Stimulated activated CD8-positive, alpha-beta memory T cell treated with anti-CD3 and anti-CD28 coated beads, Interleukin-15, amount 100 ng/mL, for 4 hours (primary cell): ENCODE measurements at places on chromosomes 16 and 17.

DNA sequence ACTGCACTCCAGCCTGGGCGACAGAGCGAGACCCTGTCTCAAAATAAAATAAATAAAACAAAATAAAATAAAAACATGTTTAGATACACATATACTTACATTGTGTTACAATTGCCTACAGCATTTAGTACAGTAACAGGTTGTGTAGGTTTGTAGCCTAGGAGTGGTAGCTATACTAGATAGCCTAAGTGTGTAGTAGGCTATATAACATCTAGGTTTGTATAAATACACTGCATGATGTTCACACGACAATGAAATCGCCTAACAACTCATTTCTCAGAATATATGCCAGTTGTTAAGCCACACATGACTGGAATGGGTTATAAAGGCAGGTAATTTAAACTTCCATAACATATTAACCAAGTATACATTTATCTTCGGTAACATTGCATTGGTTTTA, 90.6 kb downstream of the TUBD1 start:
- no peak for DNase-seq

GRCh38 chr17:9020824-9021157, 519 bp upstream of the NTN1 start:
- DNase-seq = no peak

DNA sequence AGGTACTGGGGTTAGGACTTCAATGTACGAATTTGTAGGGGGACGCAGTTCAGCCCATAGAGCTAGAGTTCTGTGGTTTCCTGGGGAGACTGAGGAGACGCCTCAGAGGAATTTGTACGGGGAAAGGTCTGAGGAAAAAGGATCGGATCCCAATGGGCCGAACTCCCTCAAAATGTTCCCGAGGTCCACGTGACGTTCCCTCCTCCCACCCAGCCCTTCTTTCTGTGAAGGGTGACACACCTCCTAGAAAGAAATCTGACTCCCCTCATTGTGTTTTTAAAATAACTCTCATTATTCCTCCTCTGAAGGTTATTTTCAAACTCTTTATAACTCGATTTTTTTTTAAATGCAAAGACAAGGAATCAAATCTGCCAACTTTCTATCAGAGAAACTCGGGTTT, 8.6 kb downstream of the RGS9 start:
- DNase-seq = no peak

GRCh38 chr16:70687671-70688245, 1.9 kb upstream of the MTSS2 start:
- DNase-seq = no peak

GRCh38 chr17:17305281-17305801, 2.2 kb downstream of the NT5M start:
- no peak for DNase-seq

- no peak for DNase-seq
These were observed 9.4 kb downstream of the KIAA0513 start for GRCh38 chr16:85037050-85037410.

- no peak for DNase-seq
These were observed 79.0 kb upstream of the SMURF2 start for GRCh38 chr17:64741038-64741641.

- DNase-seq = no peak
These were observed 5.3 kb downstream of the DRC7 start for GRCh38 chr16:57699899-57700298.

- DNase-seq = no peak
These were observed 102.3 kb downstream of the NPIPB11 start for GRCh38 chr16:29304251-29304650.
